ENCODE measurements at places on chromosomes 13 and 19.

DNA sequence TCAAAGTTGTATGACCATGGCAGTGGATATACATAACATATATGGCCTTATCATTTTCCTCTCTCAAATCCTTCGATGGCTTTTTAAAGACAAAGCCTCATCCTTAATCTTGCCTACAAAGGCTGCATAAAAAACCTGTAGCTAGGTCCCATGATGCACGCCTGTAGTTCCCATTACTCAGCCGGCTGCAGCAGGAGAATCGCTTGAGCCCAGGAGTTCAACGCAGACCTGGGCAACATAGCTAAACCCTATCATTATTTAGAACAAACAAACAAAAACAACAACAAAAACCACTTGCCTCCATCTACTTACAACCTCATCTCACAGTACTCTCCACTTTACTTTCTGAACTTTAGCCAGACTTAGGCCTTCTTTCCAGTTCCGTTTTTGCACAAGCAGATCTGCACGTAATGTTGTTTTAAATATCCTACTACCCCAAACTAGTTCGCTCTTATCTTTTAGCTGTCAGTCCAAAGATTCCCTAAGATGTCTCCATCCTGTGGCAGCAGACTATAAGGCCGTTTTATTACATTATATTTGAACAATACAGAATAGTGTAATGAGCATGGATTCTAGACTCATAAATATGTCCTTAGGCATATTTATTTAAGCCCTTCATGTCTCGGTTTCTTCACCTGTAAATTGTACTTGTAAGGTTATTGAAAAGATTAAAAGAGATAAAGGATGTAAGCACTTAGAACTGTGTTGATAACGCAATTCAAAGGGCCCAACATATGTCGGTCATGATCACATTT is 969 bp upstream of the POMP start:
- DNase-seq: no peak

GRCh38 chr19:15402411-15403150 is 16.2 kb downstream of the AKAP8L start:
- DNase-seq: no peak

GRCh38 chr13:43732726-43733125 is 54.0 kb downstream of the ENOX1 start:
- DNase-seq: no peak

DNA sequence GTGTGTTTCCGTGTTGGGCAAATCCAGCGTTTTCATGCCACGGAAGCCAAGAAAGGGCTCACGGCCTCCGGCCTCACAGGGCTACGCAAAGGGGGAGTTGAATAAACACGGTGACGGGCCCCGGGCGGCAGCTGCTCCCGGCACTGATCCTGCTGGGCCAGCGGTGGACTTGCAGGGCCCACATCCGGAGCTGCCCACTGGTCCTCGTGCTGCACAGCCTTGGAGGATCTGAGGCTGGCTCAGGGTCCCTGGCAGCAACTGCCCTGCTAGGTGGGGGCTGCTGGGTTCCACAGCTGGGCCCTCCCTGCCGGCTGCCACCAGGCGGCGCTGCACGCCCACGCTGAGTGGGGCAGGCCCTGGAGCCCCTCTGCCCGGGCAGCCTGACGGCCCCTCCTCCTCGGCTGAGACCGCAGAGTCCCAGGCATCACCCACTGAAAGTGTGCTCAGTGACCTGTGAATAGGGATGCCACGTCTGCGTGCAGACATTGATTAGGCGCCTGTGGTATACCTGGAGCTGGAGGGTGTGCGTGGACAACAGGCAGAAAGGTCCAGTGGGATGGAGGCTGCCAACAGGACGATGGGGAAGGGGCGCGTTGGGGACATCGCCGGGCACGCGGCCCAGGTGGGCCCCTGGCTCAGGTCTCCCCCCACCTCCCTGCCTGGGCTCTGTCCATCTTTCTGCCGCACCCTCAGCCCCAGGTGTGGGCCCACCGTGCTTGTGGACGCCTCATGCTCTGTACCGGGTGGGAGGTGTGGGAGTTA is 5.3 kb upstream of the HCN2 start:
- DNase-seq: peak; percentile 82

GRCh38 chr13:66844933-66845332 is 385.2 kb downstream of the PCDH9 start:
- DNase-seq: no peak
